ENCODE measurements at places on chromosomes 7 and 10.
A peak's percentile ranks its signal among the peaks of the same experiment; 100 is the strongest.

DNA sequence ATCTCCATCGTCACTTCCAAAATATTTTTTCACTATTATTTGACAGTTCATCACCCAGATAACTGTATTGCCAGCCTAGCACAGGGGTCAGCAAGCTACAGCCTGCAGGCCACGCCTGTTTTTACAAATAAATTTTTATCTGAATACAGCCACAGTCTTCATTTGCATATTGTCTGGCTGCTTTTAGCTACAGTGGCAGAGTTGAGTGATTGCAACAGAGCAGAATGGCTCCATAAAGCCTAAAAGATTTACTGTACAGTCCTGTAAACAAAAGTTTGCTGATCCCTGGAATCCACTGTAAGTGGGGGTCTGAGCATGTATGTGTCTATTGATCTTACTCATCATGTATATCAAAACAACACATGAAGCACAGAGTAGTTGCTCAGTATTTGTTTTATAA, 45.9 kb upstream of the GNAI1 start:
- no peak for DNase-seq

DNA sequence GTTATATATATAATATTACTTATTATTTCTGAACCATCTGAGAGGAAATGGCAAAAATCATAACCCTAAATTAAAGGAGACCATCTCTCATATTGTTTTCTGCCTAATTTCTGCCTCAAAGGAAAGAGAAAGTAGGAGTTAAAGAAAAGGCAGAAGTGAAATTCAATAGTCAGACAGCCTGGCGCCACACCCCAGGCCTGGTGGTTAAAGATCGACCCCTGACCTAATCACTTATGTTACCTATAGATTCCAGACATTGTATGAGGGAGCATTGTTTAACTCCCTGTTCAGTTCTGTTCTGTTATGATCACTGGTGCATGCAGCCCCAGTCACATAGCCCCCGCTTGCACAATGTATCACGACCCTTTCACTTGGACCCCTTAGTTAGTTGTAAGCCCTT, 24.9 kb upstream of the CHST3 start:
- no peak for DNase-seq

- DNase-seq = no peak
These were observed 68.8 kb downstream of the TMEM168 start for GRCh38 chr7:112721366-112721765.

GRCh38 chr7:5053175-5053574, 7.5 kb downstream of the RBAK start:
- DNase-seq = no peak

DNA sequence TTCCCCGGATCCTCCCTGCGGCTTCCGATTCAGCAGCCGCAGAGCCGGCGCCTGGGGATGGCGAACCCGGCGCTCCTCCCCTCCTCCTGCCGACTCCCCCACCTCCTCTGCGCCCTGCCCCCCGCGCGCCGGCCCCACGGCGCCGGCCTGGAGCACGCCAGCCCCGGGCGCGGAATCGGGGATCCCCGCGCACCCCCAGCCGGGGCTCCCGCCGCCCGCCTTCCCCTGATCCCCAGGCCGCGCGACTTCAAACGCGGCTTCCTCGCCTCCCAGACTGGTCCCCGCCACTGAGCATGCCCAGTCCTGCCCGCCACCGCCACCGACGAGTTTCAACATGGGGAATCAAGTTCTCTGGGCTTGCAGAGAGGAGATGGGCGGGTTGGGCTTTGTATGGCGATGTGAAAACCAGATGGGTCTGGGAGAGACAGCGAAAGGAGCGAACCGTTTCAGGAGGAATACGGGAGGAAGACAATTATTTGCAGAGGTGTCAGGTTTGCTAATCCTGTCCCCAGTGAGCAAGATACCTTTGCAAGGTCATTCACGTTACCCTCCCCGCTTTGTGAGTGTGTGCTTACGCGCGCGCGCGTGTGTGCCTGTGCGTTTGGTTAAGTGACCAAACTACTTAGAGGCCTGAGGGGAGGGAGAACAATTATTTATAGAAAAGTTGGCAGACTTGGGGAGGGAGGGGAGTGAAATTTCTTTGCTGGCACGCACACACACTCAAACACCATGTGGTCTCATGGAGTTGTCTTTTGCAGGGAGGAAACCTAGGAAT, at the start of gene PANK1:
TSS of gene PANK1 (minus strand) at position 276 of the 775 bp plus-strand sequence. CDS start 351 bp downstream, outside the sequence.
- DNase-seq = peak; percentile 83

GRCh38 chr10:132148261-132149251, 38.2 kb upstream of the DPYSL4 start:
- DNase-seq = no peak

- DNase-seq = no peak
These were observed 12.0 kb upstream of the AKR1B1 start for GRCh38 chr7:134470864-134471263.

- DNase-seq = no peak
These were observed 27.4 kb upstream of the HSPA12A start for GRCh38 chr10:116769791-116770190.
